RWPE2 (cell line): ENCODE measurements at places on chromosomes 4 and X.

DNA sequence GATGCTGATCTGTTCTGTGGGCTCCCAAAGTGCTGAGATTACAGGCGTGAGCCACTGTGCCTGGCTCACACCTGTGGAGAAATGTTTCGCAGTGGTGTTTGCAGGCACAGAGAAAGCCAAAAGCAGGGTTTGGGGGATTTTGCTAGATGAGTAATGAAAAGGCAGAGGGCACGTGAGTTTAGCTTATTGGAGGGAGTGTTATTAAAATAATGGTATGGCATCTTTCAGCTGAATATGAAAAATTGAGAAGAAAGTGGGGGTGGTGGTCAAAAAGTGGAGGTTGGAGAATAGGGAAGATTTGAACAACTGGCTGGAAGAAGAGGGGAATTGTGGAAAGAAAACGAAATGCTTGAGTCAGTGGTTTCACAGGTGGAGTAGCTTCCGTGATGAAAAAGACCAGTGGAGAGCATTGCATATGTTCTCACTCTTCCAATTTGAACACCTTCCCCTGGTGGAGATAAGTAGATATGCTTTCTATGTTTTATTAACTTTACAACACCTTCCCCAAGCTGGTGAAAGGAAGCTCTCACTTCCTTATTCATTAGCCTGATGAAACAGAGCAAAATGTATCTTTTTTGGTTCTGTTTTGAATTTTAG is 1.1 kb upstream of the CHST7 start:
- DNase-seq = no peak

DNA sequence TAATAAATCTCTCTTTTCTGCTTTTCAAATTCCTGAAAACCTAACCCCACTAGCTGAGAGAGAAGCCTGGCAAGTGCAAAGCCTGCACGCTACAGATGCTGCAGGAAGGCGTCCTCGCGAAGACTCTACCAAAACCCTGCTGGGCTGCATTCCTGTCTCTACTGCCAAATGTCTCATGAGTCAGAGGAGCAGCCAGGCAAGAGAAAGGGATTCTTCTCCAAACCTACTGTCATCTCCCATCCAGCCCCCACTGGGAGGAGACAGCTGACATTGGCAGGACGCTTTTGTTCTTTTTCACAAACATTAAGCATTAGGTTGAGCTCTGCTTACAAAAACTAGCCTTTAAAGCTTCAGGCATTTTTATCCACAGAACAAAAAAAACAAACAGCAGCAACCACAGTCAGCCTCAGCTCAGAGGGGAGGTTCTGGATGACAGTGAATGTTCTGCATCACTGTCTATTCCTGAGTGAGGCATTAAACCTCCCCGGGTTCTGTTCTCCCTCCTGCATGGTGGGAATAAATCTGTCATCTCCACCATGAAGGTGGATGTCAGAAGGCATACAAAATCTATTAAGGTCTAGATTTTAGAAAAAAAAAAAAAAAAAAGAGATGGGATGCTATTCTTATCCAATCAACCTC is 18.0 kb downstream of the CRMP1 start:
- DNase-seq = no peak

GRCh38 chrX:14936561-14936960 is 63.3 kb downstream of the MOSPD2 start:
- DNase-seq = no peak

GRCh38 chrX:41823402-41823801 is 99.4 kb downstream of the GPR82 start:
- DNase-seq = no peak

GRCh38 chr4:14431155-14432134 is 570.8 kb upstream of the CPEB2 start:
- no peak for DNase-seq

DNA sequence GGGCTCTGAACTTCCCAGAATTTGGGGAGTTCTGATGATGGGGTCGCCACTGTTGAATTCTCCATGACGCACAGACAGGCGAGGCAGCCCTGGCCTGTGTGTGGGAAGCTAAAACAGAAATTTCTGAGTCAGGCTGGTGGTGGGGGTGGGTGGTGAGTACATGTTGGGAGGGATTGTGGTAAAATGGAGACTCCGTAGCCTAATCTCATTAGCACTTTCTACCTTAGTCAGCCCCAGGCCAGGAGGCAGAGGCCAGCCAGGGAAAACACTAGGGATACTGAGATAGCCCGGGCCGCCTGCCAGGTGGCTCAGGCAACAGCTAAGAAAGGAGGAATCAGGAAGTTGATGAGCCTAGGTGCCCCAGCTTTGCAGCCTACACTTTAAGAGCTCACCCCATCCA is 39.3 kb upstream of the NHSL2 start:
- no peak for DNase-seq

- DNase-seq = no peak
Observed at GRCh38 chrX:154829926-154830442, 4.5 kb downstream of the SMIM9 start.

DNA sequence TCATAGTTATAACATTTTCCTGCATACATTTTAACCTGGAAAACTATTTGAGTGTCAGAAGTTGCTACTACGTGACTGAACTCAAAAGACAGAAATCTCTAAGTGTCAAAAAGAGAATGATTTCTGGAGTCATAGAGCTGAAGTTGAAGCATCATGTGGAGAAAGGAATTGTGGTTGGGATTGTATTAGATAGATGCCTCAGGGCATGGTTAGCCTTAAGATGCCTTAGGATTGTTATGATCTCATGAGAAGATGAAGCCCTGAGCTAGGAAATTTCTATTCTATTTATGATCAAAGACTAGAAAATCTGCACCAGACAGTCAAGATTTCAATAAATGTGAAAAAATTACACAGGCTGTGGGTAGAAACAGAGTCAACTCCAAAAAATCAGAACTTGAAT is 20.2 kb downstream of the EPGN start:
- no peak for DNase-seq

- no peak for DNase-seq
Observed at GRCh38 chr4:3680656-3681055, 85.5 kb upstream of the ADRA2C start.

DNA sequence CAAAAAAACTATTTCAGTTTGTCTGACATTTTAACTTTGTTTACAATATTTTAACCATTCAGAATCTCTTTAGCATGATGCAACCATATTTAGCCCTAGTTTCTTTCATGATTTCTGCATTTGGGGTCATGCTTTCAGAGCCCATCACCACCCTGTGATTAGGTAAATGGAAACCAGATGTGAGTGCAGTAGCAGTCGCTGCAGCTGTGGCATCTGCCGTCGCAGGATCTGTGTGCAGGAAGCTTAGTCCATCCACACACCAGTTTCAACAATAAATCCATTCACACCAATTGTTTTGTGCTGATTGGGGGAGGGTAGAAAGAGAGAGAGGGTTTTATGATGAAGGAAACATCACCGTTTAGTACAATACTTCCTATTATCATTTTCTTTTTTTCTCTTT is 130.5 kb downstream of the CPEB2 start:
- DNase-seq = no peak

- no peak for DNase-seq
Observed at GRCh38 chr4:153450544-153450917, 15.6 kb upstream of the TMEM131L start.

DNA sequence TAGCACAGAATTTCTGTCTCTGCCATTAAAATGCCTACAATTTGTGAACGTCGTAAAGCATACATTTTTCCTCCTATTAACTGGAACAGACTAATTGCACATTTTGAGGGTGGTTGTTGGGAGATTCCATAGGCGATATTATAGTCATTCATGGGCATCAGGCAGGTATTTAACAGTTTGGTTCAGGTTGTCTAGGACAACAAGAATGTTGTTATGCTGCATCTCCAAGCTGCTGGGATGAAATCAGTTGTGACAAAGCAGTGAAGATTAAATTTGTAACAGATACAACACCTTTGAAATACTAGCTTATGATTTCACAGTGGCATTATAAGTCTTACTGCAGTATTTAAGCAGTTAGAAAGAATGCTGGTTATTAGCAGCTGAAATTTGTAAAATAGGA is 339.7 kb upstream of the PITX2 start:
- no peak for DNase-seq

DNA sequence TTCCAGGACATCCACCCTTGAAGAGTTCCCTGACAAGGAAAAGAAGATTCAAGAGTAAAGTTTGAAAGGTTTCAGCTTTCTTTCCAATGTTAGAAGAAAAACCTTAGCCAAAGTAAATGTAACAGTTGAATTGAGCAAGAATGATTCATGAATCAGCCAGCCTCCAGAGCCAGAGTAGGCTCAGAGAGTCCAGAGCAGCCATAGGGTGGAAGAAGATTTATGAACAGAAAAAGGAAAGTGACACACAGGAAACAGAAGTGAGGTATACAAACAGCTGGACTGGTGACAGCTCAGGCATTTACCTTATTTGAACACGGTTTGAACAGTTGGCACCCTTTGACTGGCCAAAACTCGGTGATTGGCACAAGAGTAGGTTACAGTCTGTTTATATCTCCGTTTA is 63.2 kb downstream of the QDPR start:
- DNase-seq = no peak

- DNase-seq = no peak
Observed at GRCh38 chr4:90198086-90198847, 71.1 kb downstream of the CCSER1 start.

DNA sequence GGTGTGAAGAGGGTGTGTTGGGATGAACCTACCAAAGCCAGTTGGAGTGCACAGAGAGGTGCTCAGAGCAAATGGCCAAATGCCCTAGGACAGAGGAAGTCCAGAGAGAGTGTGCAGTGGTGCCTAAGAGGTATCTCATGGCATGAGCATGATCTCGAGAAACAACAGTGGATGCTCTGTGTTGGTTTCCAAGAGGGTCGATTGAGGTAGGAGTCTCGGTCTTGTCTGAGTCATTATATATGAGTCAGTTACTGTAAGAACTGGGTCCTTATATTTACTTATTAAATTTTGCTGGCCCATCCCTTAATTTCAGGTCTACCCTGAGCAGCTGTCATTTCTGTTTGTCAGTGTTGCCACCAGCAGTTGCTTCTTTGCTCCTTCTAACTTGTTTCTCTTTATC is 86.6 kb upstream of the TMEM150C start:
- DNase-seq = no peak

DNA sequence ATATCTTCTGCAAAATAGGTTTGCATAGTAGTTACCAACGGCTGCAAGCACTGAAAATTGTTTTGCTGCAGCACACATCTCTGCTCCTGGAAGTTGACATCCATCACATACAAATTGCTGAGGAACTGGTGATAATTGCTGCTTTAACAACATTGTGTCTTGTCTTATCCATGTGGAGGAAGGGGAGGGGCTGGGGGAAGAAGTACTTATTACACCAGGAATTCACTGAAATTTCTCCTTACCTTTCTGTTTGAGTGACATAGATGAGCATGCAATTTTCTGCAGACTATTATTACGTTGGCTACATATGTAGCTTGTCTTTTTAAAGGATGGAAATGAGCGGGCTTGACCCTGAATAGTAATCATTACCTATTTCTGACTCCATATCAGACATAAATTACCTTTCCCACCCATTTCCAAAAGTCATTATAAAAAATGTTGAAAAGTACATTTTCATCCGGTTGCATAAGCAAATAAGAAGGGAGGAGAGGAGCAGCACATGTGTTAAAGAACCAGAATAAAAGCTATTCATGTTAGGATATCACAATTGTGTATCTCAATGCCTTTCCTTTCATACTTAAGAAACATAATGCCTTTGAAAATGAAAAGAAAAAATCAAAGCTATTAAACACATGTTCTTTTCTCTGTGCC is 1905.6 kb downstream of the PCDH7 start:
- DNase-seq = no peak

GRCh38 chrX:39661116-39661907 is 436.4 kb downstream of the BCOR start:
- no peak for DNase-seq

DNA sequence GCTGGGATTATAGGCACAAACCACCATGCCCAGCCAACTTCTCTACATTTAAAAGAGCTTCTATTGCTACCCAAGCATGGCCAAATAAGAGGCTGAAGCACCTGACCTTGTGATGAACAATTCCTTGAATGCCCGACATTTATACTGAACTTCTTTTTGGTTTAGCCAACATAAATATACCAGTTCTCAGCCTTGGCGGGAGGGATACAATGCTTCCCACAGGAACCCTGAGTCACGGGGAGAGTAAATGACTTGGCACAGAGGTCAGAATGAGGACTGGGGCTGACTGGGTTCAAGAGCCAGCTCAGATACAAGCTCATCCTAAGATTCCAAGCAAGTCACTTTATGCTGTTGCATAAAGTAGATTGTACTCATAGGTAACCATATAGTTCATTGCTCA is 6.1 kb downstream of the HOPX start:
- no peak for DNase-seq

DNA sequence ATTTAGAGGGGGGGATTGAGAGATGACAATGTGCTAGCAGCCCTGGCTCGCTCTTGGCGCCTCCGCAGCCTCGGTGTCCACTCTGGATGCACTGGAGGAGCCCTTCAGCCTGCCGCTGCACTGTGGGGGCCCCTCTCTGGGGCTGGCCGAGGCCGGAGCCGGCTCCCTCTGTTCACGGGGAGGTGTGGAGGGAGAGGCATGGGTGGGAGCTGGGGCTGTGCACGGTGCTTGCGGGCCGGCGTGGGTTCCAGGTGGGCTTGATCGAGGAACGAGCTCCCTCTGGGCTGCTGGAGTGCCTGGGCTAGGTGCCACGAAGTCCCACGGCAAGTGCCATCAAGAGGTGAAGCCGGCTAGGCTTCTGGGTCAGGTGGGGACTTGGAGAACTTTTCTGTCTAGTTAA is 6.9 kb downstream of the C4orf46 start:
- DNase-seq = no peak

- peak; percentile 20 for DNase-seq
Observed at GRCh38 chr4:6450709-6451108, 21.7 kb downstream of the PPP2R2C start.

GRCh38 chr4:15568821-15569220 is 86.3 kb downstream of the FBXL5 start:
- no peak for DNase-seq

DNA sequence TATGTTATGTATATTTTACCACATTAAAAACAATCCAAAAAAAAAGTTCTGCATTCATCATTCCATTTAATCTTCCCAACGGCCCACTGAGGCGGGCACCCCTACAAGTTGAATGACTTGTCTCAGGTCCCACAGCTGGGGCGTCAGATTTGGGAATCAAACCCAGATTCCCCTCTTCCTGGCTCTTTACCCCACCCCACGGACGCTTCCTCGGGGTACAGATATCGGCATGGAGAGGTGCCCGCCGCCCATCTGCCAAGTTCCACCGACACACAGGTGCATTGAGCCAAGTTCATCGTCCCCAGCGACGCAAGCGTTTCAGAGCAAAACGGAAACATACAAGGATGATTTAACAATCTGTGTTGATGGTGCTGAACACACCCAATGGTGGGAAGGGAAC is 36.9 kb upstream of the MAN2B2 start:
- DNase-seq = no peak

GRCh38 chr4:182576601-182577289 is 333.5 kb downstream of the TENM3 start:
- no peak for DNase-seq
